ENCODE measurements at places on chromosomes 16 and 17.
A peak's percentile ranks its signal among the peaks of the same experiment; 100 is the strongest.

DNA sequence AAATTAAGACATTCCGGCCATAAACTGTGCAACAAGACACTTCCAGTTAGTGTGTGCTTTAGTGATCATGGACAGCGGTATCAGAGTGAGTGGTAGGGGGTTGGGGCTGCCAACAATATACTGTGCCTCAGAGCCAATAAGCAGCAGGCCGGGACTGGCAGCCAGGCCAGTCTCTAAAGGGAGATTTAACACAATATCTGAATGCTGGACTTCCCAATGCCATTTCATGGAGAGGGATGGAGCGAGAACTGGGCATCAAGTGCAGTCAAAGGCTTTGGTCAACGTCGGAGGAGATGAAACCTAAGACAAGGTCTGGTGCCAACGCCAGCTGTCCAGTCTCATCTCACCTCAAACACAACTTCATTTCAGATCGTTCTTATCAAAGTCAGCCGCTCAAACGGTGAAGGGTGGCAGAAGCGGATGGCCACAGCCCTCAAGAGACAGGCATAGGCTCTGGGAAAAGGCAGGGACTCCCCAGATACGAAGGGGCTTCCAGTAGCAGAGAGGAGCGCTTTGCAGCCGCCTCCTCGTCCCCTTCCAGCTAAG, 935 bp downstream of the USP32 start:
- DNase-seq: no peak

DNA sequence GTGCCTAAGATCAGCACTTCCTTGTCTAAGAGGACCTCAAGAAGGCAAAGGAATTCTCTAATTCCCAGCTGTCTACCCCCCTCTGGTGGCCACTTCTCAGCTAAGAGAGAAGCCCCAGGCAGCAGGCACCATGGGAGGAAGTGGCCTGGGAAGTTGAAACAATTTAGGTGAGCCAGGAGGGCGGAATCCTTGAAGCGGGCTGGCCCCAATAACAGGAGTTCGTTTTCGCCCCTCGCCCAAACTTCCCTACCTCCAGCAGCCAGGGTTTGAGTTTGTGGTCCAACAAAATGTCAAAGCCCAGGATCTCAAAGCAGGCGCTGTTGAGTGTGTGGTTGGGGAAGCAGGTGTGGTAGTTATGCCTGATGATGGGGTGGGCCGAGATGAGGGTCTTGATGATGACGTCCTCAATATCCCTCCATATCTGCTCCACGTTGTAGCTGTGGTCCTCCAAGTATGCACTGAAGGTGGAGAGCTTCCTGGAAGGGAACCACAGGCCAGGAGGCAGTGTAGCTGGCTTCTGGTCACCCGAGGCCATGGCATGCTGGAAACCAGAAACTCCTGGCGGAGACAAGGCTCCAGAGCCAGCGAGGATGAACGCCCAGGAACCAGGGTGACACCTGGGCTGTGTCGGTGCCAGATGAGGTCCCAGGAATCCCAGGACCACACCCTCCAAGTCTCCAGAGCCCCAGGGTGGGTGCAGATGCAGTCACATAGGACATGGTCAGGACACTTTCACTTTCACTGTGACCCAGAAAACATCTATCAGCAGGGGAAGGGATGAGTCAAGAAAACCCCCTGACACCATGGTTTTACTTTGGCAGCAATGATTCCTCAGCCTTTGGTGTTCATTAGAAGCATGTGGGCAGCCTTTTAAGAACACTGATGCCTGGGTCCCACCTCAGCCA, 25.6 kb downstream of the TTLL6 start:
- DNase-seq: peak; percentile 67

DNA sequence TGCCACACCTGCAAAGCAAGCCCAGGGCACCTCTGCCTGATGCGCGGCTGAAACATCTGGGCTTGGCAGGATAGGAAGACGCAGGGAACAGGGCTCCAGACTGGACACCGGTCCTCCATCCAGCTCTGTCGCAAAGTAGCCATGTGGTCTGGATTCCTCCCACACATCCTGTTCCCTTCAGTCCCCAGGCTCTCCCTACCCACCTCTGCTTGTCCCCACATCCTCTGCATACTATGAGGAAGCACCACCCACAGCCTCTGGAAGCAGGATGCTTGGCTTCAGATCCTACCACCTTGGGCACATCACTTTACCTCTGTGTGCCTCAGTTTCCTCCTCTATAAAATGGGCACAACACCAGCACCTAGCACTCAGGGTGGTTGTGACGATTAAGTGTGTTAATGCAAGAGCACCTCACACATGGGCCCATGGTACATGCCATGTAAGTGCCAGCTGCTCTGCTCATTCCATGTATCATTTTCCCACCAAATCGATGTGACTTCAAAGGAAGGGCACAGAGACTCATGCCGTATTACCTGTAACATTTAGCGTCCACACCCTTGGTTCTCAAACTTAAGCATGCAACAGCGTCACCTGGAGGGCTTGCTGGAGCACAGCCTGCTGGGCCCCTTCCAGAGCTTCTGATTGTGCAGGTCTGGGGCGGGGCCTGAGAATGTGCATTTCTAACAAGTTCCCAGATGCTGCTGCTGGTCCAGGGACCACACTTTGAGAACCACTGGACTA, 138.6 kb upstream of the SDK2 start:
- no peak for DNase-seq

- DNase-seq: no peak
Observed at GRCh38 chr16:52251495-52251894, 295.4 kb downstream of the TOX3 start.

GRCh38 chr17:50420419-50421112, 5.5 kb upstream of the ACSF2 start:
- DNase-seq: peak; percentile 46

GRCh38 chr17:4263282-4264215, at the start of gene ANKFY1:
TSS of gene ANKFY1 (minus strand) at chr17:4263979. CDS start at chr17:4263941, 38 bp downstream.
- DNase-seq: peak; percentile 98

GRCh38 chr16:10136916-10137315, 45.3 kb downstream of the GRIN2A start:
- no peak for DNase-seq

GRCh38 chr16:2810651-2811050, 6.4 kb upstream of the PRSS21 start:
- peak; percentile 10 for DNase-seq

DNA sequence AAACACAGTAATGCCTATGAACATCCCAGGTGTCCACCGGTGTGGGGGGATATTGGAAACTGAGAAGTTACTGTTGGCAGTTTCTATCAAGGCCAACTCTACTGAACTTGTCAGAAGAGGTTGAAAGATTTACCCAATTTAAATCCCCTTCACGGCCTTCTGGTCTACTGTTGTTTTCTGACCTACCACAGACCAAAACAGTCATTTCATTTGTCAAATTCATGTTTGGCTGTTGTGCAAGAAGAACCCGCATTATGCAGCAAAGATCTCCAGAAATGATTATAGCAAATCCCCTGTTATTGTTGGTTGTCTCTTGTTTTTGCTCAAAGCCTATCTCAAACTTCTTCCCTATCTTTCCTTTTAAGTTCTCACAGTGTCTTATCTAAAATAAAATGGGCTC, 73.1 kb upstream of the MAF start:
- DNase-seq: no peak
